ENCODE measurements at places on chromosomes 5 and 9. TPM values are rescaled to one million over a fixed set of nuclear protein-coding genes. Genes with fewer than 3 reads are reported as not detected.

PCDHB6 gene
- not detected for total RNA-seq

MEIKIN gene
- not detected for total RNA-seq

KLF4 gene
- total RNA-seq = 0.42 TPM

NR6A1 gene
- total RNA-seq = 0.19 TPM

ARHGEF39 gene
- 13.5 TPM for total RNA-seq

PCDHGA4 gene
- not detected for total RNA-seq

CRHBP gene
- 0.27 TPM for total RNA-seq

PCDHB10 gene
- total RNA-seq = not detected

SMIM32 gene
- not detected for total RNA-seq

TGFBI gene
- total RNA-seq = 0.27 TPM

ENTREP1 gene
- total RNA-seq = not detected

SV2C gene
- 0.07 TPM for total RNA-seq

LRRC19 gene
- not detected for total RNA-seq

- DNase-seq = no peak
Observed at GRCh38 chr5:2109566-2109965, 226.8 kb upstream of the IRX4 start.

GRCh38 chr9:76618762-76619161 lies 145.5 kb upstream of the PCA3 start:
- no peak for DNase-seq

DNA sequence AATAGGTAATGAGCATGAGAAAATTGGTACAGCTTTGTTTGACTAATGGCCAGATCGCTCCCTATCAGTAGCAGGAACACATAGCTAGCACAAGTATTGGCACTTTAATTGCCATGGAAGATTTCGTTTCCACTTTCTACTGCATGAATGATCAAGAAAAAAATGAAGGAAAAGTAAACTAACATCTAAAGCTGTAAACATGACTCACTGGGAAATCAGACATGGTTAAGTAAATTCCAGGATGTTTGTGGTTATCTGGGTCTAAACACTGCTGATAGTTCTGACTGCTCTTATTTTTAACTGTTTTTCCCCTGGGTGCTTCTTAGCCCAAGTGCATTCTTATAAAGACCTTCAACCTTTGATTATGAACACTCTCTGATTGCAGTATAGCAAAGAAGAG lies 388.9 kb downstream of the NR2F1-AS1 start:
- DNase-seq = no peak

GRCh38 chr9:35340046-35340445 lies 149.9 kb upstream of the RUSC2 start:
- DNase-seq = no peak

- DNase-seq = no peak
Observed at GRCh38 chr5:95526871-95527270, 27.9 kb downstream of the SKIC3 start.

- no peak for DNase-seq
Observed at GRCh38 chr5:39587675-39588074, 162.9 kb upstream of the DAB2 start.

GRCh38 chr5:127876384-127876783 lies 173.2 kb downstream of the CCDC192 start:
- DNase-seq = no peak

- no peak for DNase-seq
Observed at GRCh38 chr5:132662925-132663770, 5.2 kb downstream of the IL13 start.

DNA sequence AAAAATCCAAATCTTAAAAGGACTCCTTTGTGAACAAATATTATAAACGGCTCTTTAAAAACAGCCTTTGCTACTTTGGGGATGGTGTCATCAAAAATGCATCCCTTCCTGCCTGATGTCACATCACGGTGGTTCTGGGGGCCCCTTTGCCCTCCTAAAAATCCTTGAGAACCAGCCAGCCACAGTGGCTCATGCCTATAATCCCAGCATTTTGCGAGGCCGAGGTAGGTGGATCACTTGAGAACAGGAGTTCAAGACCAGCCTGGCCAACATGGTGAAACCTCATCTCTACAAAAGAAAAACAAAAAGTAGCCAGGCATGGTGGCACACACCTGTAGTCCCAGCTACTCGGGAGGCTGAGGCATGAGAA lies 43.9 kb downstream of the FNBP1 start:
- no peak for DNase-seq

DNA sequence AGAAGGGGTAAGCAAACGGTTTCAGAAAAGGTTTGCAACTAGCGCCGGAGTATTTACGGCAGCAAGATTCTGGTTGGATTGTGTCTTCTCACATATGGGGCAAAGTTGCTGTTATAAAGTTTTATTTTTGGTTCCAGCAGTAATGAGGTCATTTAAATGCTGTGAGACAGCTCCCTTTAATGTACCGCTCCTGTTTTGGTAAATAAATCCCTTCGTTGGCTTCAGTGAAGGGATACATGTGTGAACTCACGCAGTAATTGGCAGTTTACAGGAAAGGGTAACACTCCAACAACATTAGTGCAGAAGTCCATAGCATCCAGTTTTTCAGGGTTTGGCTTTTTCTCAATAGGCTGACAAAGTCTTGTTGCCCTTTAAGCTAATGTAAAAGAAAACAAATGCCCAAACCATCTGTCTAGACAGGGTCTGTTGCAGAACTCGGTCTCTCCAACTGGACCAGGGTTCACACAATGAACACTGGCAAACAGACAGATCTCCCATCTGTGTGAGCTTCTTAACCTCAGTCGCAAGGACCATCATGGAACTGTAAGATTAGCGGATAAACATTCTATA lies 184.0 kb downstream of the GOLPH3 start:
- no peak for DNase-seq

GRCh38 chr9:95494022-95494415 lies 22.8 kb downstream of the PTCH1 start:
- DNase-seq = peak; percentile 29

DNA sequence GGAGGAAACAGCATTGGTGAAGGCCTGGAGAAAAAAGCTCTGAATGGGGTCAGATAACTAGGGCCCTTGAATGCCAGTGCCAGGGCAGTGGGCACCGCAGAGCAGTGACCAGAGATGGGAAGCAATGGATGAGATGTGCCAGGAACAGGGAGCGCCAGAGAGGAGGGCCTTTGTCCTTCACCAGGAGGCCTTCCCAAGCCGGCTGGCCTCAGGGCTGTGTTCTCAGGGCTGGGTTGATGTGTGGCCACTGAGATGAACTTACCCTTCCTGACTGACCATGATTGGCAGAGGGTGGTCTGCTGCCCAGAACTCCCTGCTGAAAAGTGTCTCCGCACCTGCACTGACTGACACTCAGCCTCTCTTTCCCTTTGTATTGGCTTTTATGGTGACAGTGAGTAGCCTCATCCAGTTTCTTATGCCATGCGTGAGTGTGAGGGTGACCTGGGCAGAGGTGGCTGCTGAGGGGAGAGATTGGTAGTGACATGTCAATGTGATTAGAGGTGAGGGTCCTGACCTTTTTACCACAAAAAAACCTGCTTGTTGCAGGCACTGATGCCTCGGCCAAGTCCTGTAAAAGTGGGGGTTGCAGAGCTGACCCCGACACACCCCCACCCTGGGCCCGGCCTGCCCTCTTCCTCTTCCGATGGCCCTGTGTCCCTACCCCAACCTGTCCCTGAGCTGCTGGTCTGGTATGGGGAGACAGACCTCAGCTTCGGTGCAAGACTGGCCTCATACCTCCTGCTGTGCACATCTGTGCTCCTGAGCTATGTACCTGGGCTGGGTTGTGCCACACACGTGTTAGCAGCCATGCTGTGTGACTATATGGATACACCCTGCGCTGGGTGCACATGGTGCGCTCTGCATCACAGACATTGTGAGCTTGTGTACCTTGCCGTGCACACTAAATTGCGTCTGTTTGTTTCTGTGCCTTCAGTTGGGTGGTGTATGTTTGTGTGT lies 57.1 kb upstream of the PSD2 start:
- no peak for DNase-seq

DNA sequence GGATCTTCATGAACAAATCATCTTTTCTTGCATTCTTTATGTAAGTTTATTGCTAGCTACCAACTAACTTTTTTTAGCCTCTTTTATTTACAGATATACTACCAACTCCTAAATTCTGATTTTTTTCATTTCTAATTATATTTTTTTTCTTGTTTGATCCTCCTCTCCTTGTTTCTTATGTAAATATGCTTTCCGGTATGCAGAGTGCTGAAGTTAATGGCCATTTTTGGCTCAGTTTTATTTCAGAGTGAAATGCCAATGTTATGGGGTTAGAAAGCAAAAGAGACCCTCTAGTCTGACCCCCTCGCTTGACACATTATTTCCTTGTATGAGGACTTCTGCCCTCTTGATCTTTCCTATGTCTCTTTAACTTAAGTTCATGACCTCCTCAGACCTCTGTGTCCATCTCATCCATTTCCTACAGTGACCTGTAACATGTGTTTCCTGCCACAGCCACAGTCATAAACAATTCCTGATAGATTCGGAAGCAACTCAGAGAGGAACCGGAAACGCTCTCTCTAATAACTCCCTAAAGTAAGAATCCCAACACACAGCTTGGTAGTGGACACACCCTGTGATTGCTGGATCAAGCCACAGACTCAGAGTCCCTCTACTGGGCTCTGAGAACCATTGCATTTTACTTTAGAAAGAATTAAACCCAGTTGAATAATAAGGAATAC lies 42.9 kb upstream of the AFAP1L1 start:
- no peak for DNase-seq

DNA sequence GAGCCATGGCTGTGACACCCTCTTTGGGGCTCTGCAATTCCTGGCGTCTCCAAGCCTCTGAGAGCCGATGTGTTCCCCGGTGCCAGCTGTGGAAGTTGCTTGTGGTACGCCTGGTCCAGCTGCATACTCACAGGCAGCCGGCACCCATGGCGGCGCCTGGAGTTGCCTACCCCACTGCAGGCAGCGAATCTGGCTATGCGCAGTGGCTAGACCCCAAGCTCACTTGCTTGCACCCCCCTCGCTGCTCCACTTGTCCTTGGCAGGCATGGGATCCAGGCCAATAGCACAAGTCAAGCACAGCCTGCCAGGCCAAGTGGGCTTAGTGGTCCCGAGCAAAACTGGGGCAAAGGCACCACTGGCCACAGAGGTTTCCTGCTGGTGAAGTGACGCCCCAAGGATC lies 24.7 kb upstream of the GABRA6 start:
- DNase-seq = no peak

GRCh38 chr5:172697123-172698121 lies 56.4 kb downstream of the NEURL1B start:
- peak; percentile 93 for DNase-seq

GRCh38 chr9:93708987-93709302 lies 132.6 kb downstream of the PHF2 start:
- no peak for DNase-seq

DNA sequence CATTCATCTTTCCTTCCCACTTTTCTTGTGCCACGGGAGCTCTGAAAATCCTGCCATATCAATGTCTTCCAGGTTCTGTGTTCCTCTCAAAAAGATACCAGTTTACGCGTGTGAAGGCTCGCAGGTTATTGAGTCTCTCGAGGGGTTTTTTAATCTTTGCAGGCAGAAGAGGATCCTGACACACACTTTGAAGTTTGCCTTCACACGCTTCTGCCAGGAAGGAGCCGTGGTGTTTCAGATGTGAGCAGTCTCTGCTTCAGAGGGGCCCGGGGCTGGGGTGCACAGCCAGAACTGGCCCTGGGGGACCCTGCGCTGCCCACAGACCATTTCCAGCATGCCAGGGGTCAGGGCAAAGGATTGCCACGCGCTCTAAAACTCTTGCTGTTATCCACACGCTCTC lies 167.2 kb downstream of the TTLL11 start:
- no peak for DNase-seq

GRCh38 chr5:151357792-151358191 lies 10.4 kb upstream of the SLC36A2 start:
- DNase-seq = no peak

GRCh38 chr9:131727184-131727759 lies 12.6 kb downstream of the RAPGEF1 start:
- no peak for DNase-seq

- no peak for DNase-seq
Observed at GRCh38 chr9:14909601-14909960, 647 bp downstream of the FREM1 start.

- no peak for DNase-seq
Observed at GRCh38 chr9:100492952-100493351, 20.0 kb downstream of the TMEFF1 start.

GRCh38 chr5:41399839-41400238 lies 110.6 kb downstream of the PLCXD3 start:
- no peak for DNase-seq

DNA sequence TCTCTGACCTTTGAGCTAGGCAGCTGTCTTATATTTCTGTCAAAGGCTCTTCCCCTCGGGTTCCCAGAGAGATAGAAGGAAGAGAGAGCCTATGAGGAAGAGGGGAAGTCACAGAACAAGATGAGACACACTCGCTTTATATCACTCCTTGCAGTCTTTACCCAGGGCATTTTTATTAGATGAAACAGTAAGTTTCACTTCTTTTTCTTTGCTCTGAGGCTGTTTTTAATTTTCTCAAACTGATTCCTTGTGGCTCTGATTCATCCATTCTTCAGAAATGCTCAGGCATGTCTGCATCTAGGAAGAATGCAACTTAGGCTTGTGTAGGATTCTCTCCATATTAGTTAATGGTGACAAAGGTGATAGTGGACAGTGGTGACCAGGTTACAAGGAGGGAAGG lies 132.9 kb upstream of the CHD1 start:
- DNase-seq = no peak

DNA sequence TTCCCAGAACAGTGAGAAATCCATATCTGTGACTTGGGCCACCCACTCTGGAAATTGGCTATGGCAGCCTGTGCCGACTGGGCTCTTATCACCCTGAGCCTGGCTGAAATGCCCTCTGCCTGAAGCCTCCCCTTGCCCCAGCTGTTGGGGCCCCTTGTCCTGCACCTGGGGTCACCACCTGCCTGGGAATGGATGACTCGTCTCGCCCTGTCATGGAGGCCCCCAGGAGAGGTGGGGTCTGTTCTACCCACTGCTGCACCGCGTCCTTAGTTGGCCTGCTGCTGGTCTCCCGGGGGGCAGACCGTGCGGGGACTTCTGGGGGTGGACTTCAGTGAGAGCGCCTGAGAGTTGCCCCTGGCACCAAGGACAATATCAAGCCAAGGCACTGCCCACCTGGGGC lies 46.6 kb upstream of the COL5A1 start:
- no peak for DNase-seq

DNA sequence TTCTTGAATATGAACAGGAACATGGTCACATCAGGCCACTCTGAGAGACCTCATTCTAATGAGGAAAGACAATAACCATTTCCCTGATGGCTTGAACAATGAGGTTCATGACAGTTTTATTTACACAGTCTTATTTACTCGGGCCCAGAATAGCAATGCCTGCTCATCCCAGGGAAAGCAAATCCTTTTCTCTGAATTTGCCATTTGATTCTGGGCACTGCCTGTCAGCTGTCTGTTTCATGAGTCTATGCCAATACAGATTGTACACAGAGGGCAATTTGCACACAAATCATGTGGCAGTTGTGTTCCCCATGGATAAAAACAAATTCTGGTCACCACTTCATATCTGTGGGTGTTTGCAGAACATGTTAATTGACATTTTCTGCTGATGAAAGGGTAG lies 492.5 kb downstream of the ACTL7B start:
- no peak for DNase-seq

GRCh38 chr9:78158286-78158685 lies 77.6 kb upstream of the CEP78 start:
- no peak for DNase-seq

- DNase-seq = no peak
Observed at GRCh38 chr5:139649082-139649991, 1.2 kb downstream of the CXXC5 start.

Measured in activated CD4-positive, alpha-beta T cell treated with anti-CD3 and anti-CD28 coated beads, Interleukin-2, amount 10 ng/mL, durations not matched to agents 7 days and 5 days (primary cell).